ENCODE measurements at places on chromosomes 11 and 22.

DNA sequence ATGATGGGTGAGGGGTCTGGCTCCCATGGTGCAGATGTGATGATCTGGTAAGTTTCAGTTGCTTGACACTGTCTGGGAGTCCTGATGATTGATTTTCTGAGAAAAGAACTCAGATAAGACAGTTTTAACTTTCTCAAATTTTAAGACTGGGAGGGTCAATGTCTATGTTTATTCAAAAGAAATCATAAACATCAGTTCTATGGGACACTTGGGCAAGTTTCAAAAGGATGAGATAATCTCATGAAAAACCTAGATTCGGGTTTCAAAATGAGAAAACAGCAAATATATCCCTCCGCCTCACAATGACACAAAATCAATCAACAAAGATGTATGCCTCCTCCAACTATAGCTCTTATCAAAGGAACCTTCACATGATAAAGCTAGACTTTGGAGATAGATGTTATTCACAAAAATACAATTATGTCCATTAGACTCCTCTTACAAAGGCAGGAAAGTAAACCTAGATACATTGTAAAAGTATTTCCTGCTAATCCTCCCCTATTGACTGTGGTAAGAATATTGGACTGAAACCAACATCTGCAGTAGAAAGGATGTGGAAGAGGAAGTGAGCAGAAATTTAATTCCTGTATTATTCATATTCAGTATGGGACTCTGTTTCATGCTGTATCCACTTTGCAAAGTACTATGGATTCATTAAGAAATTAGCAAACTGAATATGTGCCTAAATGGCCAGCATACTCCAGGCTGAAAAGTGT lies 21.6 kb downstream of the SVIP start:
- DNase-seq, result no peak

- peak; percentile 88 for DNase-seq
Measured at GRCh38 chr22:37198258-37199102, 10.4 kb upstream of the C1QTNF6 start.

GRCh38 chr11:119728651-119729580 lies at the start of gene NECTIN1:
NECTIN1 (minus strand) TSS chr11:119729200; CDS start chr11:119728553, 647 bp downstream.
- DNase-seq, result peak; percentile 82

DNA sequence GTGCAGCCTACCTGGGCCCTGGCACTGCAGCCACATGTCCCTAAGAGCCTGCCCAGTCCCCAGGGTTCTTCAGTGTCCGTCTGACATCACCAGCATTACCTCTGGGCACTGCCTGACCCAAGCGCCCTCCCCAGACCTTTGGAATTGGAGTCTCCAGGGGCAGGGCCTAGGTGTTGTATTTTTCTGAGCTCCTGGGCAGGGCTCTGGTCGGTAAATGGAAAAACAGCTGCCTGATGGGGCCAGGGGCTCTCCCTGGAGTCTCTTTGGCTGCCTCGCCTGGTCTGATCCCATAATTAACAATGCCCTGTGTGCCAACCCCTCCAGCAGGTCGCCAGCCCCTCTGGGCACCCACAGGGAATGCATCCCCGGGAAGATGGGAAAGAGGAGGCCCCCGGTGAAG lies 710.2 kb downstream of the BRD1 start:
- no peak for DNase-seq

GRCh38 chr22:46125816-46126765 lies 24.2 kb upstream of the PPARA start:
- DNase-seq, result no peak

- DNase-seq, result no peak
Measured at GRCh38 chr11:114818382-114818781, 140.1 kb downstream of the NXPE2 start.

DNA sequence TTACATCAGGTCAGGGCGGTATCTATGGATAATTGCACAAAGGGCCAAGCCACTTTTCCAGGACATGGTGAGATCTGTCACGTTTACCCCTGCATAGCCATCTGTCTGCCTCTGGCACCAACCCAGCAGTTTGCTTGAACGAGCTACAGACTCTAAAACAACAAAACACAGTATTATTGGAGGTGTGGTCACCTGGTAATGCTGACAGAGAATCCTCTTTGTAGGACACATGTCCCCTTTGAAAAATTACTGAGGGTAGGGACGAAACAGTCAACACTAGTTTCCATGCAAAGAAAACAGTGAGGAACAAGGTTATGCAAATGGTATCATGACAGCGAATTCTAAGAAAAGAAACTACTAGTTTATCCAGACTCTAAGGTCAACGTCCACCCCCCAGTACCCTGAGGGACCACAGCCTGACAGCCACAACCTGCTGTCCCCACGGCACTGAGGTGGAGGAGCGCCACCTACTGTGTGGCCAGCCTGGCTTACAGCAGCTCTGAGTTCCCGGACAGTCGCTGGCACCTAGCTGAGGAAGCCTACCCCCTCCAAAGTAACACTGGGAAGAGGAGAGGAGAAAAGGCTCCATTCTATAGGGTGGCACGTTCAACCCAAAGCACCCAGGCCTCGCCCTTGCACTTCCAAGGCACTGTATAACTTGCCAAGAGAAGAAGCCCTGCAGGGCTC lies 117.4 kb upstream of the BID start:
- DNase-seq, result no peak
